ENCODE measurements at places on chromosomes 2 and 18.

DNA sequence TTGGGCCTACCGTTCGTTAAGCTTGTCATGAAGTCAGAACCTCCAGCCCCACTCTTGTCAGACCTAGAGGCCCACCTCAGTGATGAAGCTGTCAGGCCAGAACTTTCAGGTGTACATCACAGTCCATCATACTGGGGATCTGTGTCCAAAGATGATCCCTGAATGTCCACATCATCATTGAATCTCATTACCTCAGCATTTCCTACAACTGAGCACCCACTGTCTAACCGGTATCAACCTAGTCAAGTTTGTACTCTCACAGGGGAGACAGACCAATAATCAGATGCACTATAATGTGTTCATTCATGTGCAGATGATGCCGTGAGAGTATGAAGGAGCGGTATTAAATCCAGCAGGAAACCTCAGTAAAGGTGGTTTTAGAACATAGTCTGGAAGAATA, 36.3 kb upstream of the EHBP1 start:
- no peak for DNase-seq

GRCh38 chr18:62119884-62120283, 67.0 kb downstream of the PIGN start:
- DNase-seq, result no peak

DNA sequence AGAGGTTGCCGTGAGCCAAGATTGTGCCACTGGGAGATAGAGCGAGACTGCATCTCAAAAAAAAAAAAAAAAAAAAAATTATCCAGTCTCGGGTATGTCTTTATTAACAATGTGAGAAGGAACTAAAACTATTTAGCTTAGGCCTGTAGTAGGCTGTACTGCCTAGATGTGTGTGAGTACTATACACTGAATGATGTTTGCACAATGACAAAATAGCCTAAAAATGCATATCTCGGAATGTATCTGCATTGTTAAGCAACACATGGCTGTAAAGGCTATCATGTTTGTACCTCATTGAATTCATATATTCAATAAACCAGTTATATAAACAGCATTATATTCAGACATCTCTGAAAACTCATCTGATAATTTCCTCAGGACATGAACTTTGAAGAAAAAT, 191.2 kb upstream of the SESTD1 start:
- no peak for DNase-seq

DNA sequence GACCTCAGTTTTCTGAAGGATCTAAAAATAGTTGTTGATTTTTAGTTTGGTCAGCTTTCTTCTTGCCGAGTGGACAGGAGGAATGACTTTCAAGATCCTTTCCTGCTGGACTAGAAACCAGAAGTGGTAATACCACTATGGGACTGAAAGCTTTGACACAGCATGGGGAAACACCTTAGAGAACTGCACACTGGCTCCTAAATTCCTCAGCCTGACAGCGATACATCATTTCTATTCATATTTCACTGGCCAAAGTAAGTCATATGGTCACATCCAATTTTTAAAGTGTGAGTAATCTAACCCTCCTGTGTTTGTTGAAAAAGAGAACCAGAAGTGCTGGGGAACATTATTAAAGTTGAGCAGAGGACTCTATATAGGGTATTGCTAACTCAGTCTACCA, 244.7 kb upstream of the MMADHC start:
- DNase-seq, result no peak

- no peak for DNase-seq
Observed at GRCh38 chr18:79441420-79441819, 45.7 kb downstream of the NFATC1 start.

- no peak for DNase-seq
Observed at GRCh38 chr2:96112501-96113366, 3.6 kb downstream of the ADRA2B start.

DNA sequence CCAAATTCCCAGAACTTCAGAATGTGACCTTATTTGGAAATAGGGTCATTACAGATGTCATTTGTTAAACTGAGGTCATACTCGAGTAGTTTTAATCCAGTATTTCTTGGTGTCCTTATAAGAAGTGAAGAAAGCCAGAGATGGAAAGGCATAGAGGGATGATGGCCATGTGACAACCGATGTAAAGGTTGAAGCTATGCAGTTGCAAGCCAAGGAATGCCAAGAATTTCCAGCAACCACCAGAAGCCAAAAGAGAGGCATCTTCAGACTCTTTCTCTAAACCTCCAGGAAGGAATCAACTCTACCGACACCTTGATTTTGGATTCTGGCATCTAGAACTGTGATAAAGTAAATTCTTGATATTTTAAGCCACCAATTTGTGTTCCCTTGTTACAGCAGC, 242.2 kb downstream of the CDH20 start:
- no peak for DNase-seq

DNA sequence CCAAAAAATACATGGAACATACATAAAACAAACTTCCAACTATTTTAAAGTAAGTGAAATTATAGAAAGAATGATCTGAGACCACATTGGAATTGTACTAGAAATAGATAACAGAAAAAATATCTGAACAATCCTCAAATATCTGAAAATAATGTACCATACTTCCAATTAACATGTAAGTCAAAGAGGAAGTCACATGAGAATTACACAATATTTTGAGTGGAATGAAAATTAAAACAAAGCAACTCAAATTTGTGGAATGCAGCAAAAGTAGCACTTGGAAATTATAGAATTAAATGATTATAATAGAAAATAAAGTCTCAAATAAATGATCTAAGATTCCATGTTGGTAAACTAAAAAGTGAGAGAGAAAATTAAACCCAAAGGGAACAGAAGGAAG, 38.3 kb upstream of the CTIF start:
- no peak for DNase-seq

- DNase-seq, result no peak
Observed at GRCh38 chr2:162623888-162624287, 214.7 kb downstream of the KCNH7 start.

DNA sequence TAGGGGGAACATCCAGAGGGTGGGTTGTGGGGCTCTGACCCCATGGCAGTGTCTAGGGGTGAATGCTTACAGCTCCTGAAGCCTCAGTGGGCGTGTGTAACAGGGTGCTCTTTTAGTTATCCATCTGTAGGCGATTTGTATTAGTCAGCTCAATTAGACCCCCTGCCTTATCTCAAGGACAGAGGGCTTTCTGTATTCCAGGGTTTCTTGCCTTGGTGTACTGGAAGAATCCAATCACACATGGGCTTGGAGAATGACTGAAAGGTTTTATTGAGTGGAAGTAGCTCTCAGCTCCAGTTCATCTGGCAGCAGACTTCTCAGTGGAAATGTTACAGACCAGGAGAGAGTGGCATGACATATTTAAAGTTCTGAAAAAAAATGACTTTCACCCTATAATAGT, 334.0 kb upstream of the GCFC2 start:
- no peak for DNase-seq

GRCh38 chr2:110674620-110675555, 3.0 kb downstream of the BUB1 start:
- no peak for DNase-seq

GRCh38 chr2:161204846-161205245, 44.6 kb downstream of the TANK start:
- DNase-seq, result no peak

DNA sequence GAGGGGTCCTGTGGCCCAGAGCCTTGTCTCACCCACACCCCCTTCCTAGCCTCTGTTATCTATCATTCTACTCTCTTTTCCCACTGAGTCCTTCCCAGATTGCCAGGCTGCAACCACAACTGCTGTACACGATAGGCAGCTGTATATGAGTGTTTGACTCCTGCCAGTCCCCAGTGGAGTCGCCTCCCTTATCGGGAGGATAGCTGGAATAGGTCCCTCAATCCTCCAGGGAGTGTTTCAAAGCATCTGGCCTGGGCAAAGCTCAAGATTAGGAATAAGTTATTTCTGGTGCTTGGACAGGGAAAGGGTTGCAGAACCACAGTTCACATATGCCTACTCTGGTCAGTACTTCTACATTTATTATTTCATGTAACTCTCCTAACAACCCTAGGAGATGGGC, 4.8 kb downstream of the MSGN1 start:
- no peak for DNase-seq

- DNase-seq, result no peak
Observed at GRCh38 chr2:42659609-42660008, 91.2 kb downstream of the MTA3 start.

- no peak for DNase-seq
Observed at GRCh38 chr2:130849896-130850787, 13.4 kb downstream of the ARHGEF4 start.

GRCh38 chr18:56377231-56377630, 261.2 kb downstream of the TXNL1 start:
- no peak for DNase-seq

DNA sequence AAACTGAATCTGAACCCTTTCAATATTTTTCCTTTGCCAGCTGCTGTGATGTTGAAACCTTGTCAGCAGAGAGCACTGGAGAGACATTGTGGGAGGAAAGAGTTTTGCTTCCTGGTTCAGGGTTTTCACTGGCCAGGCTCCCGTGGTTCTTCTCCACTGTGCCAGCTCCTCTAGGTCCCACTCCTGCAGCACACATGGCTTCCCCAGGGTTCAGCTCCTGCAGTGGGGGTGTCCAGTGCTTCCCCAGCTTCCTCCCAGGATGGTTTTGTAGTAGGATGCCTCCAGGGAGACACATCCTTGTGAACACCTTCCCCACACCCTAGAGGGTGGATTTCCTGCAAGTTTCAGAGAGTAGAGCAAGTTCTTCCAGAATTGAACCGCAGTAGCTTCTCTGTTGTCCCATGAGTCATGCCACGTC, 24.0 kb upstream of the SULT1C3 start:
- DNase-seq, result no peak

GRCh38 chr2:32838949-32839348, 107.8 kb upstream of the LTBP1 start:
- DNase-seq, result no peak

DNA sequence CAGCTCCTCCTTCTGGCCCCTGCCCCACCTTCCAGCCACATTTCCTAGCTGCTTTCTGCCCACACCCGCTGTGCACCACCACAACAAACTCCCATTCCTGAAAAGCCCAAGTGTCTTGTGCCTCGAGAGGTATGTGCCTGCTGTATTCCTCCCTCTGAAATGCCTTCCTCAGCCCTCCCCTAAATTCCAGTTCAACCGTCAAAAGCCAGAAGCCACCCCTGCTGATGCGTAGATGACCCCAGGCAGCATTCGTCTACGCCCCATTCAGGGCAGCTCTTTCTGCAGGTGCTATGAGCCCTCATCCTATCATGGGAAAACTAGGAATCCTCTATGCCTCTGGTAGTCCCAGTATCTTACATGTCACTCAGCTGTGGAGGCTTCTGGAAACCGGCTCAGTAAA, 71.7 kb downstream of the DNMT3A start:
- DNase-seq, result no peak

- no peak for DNase-seq
Observed at GRCh38 chr2:69514406-69514805, 77.2 kb upstream of the NFU1 start.

DNA sequence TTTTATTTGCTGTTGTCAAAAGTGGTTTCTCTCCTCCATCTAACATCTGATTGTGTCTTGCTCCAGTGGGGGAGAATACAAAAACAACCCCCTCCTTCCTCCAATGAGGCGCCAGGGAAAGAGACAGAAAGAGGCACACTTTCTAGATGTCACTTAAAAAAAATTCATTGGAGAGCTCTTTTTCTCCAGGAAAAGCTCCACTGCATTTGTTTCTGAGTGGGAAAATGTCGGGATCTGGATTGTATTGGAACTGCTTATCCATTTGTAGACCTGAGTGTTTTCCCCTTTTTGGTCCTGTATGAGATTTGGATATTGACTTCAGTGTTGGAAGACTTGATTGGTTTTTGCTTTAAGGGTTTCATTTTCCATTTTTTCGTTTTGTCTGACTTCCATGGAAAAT, 995 bp downstream of the MBD5 start:
- no peak for DNase-seq

- no peak for DNase-seq
Observed at GRCh38 chr2:30048636-30049175, 98.1 kb upstream of the YPEL5 start.
